Left hindlimb (tissue), 1 donor: ENCODE measurements at places on chromosomes 1 and 21.

DNA sequence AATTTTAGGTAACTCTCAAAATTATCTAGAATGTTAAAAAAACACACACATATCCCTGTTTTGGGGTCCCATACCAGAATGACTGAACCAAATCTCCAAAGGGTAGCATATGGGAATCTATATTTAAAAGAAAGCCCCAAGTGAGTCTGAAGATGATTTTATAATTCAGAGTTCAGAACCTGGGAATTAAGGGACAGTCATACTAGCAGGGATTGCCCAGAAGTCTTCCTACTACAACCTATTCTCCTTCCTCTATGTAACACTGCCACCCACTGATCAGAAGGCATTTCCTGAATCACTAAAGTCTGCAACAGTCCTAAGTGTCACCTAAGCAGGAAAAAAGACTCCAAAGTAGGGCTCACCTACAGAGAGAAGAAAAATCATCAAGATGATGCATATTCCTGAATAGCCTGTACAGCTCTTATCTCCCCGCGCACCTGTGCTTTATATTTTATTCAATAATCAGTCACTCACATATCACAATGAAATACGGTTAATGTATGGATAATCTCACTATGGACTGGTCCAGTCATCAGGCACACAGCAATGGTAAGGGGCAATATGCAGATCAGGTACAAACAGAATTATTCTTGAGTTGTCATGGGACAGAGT is 4.9 kb downstream of the RGS1 start:
- no peak for DNase-seq

- no peak for DNase-seq
Observed at GRCh38 chr1:117312453-117313138, 54.7 kb upstream of the MAN1A2 start.

- DNase-seq: no peak
Observed at GRCh38 chr1:41884256-41885230, 34.2 kb downstream of the HIVEP3 start.

GRCh38 chr1:109475261-109475660 is 8.4 kb upstream of the ATXN7L2 start:
- DNase-seq: no peak

GRCh38 chr21:36980280-36981048 is 14.0 kb upstream of the HLCS start:
- DNase-seq: no peak

- no peak for DNase-seq
Observed at GRCh38 chr1:11364170-11364569, 91.2 kb downstream of the UBIAD1 start.

DNA sequence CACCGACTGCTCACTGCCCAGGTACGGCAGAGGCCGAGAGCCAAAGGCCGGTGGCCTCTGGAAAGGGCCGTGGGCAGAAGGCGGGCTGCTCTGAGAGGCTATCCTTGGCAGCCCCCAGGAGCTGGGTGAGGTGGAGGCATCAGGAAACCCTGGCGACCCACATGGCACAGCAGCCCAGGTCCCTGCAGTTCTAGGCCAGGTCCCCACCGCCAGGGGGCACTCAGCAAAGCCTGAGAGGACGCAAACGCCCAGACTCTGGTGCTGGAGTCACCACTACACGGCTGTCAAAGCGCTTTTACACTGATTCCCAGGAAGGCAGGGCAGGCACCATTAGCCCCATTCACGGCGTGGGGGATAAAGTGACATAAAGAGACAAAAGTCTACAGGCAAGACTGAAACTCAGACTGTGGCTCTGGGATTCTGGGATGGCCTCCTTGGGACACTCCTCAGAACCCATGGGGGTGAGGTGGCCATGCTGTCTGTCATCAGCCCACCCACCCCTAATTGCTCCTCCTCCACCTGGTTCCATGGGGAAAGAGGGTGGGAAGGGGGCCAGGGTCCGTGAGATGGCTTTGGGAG is 4.9 kb downstream of the PLEKHG5 start:
- peak; percentile 86 for DNase-seq

GRCh38 chr1:15152318-15153183 is 996 bp upstream of the TMEM51 start:
- DNase-seq: peak; percentile 89

DNA sequence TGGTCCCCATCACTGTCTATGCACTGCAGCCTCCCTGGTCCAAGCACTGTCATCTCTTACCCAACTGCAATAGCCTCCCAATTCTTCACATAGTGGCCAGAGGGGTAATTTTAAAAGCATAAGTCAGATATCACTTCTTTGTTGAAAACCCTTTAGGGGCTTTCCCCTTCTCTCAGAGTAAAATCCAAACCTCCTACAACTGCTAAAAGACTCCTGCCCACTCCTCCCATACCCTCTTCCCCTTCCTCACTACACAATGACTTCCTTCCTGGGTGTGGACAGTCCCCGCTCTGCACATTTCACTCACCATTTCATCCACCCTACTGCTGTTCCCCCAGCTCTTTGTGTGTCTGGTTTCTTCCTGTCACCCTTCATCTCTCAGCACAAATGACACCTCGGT is 8.3 kb downstream of the MCOLN2 start:
- no peak for DNase-seq

DNA sequence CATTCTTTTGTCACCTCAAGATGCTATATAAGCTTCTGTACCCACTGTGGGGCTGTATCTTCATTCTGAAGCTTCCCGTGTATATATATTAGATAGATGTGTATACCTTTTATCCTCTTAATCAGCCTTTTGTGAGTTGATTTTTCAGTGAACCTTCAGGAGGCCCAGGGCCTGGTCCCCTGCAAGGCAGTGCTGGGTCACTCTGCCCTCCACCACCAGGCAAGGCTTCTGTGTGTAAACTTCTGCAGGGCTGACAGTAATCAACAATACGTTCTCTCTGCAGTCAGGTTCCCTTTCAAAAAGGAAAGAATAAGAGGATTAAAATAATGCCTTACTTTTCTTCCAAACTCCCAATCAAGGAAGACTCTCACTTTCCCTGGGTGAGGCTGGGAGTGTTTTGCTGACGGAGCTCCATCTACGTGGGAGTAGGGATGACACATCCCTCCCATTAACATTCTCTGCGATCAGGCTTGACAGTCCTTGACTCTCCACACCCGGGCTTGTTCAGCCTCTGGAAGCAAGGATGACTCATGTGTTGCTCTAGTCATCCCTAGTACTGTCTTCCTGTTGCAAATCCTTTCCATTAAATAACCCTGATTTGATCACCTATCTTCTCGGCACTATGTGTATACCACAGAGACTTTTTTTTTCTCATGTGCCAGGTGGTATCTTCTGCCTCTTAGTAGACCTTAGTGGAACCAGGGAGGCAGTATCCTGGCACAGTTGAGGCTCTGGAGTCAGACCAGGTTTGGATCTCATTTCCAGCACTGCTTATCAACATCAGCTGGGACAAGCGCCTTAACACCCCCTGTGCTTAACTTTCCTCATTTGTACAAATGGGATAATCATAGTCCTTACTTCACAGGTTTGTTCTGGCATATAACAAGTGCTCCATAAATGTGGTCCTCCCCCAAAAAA is 70.3 kb upstream of the KCNK1 start:
- DNase-seq: no peak

- DNase-seq: no peak
Observed at GRCh38 chr1:151142411-151143056, 3.9 kb downstream of the SEMA6C start.

GRCh38 chr1:19310720-19311502 is 1.0 kb downstream of the AKR7A2 start:
- no peak for DNase-seq

DNA sequence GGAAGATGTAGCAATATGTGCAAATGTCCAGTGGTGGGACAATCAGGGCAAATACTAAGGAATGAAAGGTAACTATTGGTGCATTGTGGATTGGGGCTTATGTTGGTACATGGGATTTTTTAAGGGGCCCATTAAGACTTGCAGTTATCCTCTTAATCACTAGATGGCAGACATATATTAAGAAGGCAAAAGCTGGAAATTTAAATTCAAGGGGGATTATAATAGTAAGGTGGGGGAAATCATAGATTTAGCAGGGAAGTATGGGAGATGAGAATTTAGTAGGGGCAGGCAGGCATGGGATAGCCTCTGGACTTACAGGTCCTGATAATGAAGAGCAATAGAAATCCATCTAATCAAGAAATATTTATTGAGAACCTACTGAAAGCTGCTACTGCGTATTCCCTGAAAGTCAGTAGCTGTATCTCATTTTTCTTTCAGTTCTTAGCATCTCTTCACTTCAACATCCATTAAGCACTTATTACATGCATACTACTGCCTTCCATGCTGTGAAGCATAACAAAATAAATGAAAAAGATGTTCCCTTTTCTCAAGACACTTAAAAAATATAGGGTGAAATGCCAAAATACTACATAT is 251.8 kb downstream of the CRB1 start:
- no peak for DNase-seq

GRCh38 chr1:71170925-71171324 is 90.1 kb upstream of the ZRANB2 start:
- no peak for DNase-seq

- DNase-seq: peak; percentile 42
Observed at GRCh38 chr1:57024855-57025254, 59.0 kb upstream of the C8B start.

DNA sequence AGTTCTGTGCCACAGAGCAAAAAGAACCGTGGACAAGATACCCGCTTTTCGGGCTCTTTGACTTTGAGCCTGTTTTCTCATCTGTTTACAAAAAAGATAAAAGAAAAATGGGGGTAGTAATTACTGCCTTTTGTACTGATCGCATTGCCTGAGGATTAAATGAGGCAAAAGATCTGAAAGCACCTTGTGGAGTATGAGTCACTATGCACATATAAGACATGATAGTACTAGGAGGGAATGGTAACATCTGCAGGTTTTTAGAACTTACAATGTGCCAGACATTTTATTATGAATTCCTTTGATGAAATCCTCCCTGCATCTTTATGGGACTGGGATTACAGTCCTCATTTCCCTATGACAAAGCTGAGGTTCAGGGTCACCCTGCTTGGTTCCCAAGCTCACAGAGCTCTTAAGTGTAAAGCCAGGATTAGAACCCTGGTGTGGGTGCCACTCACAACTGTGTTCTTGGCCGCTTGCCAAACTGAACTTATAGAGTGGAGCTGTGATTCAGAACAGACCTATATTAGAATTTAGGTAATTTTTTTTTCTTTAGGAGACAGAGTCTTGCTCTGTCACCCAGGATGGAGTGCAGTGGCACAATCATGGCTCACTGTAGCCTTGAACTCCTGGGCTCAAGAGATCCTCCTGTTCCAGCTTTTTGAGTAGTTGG is 1.8 kb downstream of the DISC1 start:
- DNase-seq: no peak

GRCh38 chr21:35172231-35172630 is 123.1 kb upstream of the RUNX1 start:
- DNase-seq: no peak

DNA sequence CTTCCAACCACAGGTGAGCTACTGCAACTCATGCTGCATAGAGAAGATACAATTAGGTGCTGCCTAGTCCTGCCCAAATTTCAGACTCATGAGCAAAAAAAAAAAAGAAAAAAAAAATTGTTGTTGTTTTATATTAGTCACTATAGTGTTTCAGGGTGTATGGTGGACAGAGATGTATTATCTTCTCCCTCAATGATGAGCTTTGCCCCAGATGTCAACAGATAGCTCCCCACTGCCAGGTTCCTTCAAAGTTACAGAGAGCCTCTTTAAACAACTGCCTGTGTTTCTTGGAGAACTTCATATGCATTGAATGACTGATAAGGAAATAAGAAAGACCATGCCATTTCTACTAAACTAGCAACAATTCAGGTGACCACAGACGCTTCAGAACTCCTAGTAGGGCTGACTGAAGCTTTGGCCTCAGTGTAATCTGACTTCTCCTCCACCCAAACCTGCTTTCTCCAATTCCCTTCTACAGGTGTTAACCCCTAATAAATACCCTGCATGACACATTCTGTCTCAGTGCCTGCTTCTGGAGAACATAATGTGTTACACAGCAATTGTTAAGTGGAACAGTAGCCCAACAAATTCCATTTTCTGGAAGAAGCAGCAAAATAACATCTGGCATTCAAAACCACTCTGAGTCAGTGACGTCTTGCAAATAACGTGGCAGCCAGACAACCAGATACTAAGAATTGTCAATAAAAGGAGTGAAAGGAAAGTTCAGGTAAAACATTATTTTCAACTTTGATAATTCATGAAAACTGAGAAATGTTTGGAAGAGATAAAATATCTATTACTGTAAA is 147.7 kb downstream of the CDC42BPA start:
- no peak for DNase-seq

GRCh38 chr1:221829327-221830015 is 87.6 kb upstream of the DUSP10 start:
- no peak for DNase-seq

GRCh38 chr1:153081736-153082135 is 10.3 kb upstream of the SPRR2B start:
- DNase-seq: no peak

- no peak for DNase-seq
Observed at GRCh38 chr1:162906485-162906884, 45.5 kb upstream of the CCDC190 start.

DNA sequence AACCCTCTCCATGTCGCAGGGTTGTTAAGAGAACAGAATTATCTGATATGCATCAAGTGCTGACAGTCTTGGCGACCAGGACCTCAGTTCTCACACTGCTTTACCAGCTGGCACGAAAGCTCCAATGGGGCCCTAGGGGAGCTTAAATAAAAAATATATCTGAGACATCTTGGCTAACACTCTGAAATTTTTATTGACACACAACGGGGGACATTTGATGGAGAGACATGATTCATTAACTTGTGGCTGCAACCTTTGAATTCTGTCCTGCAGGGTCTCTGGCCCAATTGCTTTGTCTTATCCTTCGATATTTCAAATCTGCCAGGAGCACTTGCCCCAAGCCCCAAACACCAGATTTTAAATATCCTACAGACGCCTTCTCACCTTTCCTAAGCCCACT is 567.0 kb downstream of the AJAP1 start:
- no peak for DNase-seq

DNA sequence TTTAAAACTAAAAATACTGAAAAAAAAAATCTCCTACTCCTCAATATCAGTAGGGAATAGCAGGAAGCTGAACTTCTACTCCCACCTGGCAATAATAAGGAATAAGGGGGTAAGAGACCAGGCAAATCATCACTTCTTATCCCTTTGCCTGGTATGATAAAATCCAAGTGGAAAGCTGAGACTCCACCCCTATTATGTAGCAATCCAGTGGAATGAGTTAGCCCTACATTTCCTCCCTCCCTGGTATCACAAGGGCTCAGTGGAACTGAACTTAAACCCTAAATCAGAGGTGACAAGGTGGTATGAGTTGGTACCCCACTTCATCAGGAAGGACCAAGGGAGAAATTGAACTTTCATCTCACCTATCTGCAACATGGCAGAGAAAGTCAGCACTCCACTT is 25.7 kb downstream of the TRIM33 start:
- DNase-seq: no peak
